ENCODE measurements at places on chromosomes 2 and 18.

DNA sequence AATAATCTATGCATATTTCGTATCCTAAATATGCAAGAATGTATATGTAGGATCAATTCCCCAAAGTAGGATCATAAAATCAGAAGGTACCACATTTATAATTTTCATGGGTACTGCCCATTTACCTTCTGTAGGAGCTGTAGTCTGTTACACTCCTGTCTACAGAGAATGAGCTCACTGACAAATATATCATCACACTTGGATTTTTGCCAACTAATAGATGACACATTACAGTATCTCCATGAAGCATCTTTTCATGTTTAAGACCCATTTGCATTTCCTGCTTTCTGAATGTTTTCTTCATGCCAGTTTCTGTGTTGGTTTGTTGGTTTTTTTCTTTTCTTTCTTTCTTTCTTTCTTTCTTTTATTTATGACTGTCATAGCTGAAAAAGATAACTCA is 70.9 kb upstream of the EML6 start:
- no peak for DNase-seq

GRCh38 chr2:10527585-10527984 is 79.5 kb upstream of the ODC1 start:
- no peak for DNase-seq

GRCh38 chr18:58670404-58671110 is 708 bp upstream of the MALT1 start:
- DNase-seq, result no peak

GRCh38 chr2:30287190-30287840 is 56.0 kb downstream of the LBH start:
- DNase-seq, result no peak

DNA sequence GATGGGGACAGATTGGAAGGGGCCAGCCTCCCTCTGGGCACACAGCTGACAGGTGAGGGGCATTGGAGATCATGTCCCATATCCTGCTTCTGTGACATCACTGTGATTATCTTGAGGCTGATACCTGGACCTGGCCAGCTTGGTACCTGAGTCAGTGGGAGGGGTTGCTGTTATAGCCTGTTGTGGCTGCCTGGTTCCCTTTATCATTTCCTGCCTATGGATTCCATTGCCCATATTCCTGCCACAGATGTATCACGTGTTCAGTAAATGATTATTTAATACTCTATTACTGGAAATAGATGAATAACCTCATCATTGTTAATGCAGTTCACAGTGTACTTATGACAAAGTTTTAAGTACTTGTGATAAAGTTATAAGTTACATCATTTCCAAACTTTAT is 7.8 kb upstream of the SCYGR1 start:
- DNase-seq, result no peak

DNA sequence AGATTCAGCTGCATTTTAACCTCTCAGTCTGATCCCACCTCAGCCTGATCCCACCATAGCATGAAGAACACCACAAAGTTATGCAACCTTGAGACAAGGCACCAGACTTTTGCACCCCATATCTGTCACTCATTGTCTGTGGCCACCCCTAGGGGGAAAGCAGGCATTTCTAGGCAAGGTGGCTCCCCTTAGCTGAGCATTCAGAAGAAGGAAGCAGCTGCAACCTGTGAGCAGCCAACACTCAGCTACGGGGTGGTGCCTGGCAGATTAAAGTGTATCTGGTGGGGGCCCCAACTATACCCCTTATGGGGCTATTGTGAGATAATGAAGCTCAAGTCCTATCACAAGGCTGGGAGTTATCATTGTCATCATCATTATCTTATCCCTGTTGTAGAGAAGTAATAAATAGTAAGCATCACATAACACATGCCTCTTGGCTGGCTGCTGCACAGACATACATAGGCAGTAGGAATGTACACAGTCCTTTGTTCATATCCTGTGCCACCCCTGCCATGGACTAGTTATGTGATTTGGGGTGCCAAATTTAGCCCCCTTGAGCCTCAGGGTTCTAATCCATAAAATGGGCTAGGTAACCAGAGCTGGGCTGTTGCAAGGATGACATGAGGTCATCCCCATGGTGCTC is 20.6 kb upstream of the TMEM163 start:
- DNase-seq, result no peak

DNA sequence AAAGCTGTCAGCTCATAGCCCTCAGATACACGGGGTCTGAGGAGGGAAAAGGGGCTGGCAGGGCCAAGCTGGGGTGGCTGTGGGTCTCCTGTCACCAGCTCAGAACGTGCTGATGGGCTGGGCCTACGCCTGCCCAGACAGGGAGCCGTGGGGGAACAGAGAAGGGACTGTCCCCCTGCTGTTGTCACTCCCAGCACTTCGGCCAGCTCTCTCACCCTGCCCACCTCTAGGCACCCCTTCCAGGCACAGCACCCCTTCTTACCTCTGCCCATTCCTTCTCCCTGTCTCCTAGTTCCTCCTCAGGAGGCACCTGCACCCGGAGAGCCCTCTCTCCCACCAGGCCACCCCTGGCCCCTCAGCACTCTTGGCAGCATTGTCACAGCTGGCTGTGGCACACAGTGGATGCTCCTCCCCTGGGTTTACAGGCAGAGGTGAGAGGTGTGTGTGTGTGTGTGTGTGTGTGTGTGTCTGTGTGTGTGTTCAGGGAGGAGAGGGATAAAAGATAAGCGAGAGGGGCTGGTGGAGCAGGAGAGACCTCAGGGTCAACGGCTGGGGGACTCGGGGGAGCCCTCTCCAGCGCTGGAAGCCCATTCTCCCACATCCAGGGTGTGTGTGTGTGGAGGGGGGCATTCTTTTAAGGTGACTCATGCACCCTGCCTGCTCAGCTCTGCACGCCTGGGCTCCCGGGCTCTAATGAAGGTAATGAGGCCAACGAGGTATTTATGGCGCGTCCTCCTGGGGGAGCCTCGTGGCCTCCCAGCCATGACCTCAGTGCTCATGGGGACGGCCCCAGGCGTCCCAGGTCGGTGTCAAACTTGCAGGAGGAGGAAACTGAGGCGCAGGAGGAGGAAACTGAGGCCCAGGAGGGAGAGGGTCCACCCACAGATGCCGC is 66.1 kb upstream of the SMAD7 start:
- no peak for DNase-seq

GRCh38 chr18:62902776-62903175 is 187.4 kb downstream of the PHLPP1 start:
- DNase-seq, result no peak
